Mucosa of descending colon (tissue), 3 donors: ENCODE measurements at places on chromosomes 16 and 17.

GRCh38 chr17:79441356-79442160, 169.3 kb downstream of the RBFOX3 start:
- DNase-seq: no peak

DNA sequence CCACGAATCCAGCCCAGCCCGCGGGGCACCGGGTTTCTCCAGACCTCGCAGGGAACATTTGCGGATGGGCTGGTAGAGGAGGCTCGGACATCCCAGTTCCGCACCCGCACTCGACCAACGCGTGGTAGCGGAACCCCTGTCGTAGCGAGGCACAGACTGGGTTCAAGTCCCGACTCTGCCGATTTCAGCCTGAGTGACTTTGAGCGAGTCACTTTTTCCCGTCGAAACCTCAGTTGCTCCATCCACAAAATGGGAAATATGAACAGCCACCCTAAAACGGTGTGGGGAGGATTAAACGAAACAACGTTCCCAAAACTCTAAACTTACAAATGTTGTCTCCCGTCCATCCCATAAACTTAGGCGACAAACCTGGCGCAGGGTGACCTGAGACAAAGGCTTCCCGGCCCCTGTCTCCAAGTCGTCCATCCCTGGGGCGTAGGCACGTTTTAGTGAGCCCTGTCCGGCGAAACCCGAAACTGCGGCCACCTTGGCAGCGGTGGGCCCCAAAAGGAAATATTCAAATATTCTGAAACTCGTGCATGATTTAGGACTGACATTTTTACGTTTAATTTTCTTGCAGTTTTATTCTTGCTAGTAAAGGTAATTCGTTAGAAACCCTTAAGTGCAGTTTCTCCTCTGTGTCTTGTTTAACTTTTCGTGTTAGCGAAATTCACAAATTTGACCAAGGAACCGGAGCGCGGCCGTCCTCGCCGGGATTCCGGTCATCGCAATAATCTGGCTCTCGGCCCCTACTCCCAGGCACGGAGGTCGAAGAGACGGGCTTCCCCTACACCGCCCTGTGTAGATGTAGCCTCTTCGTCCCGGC, 1.9 kb upstream of the MLLT6 start:
- peak; percentile 55 for DNase-seq

DNA sequence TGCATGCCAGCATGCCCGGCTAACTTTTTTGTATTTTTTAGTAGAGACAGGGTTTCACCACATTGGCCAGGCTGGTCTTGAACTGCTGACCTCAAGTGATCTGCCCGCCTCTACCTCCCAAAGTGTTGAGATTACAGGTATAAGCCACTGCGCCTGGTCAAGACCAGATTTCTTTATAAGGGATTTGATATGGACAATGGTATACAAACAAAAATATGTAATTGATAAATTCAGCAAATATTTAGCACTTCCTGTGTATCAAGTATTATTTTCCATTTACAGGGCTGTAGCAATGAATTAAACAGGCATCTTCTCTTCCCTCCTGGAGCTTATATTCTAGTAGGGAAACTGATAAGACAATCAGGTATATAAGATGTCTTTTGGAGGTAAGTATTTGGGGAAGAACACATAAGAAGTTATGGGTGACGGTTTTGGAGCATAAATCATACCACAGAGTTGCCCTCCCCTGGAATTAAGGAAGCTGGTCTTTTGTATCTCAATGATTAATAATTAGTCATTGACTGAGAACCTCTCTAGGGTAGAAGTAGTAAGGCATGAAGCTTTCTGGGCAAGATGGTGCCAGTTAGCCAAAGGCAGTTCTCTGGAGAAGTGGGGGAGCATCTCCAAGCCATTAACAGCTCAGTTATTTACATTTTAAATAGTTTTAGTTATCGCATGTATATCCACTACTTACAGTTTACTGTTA, 35.8 kb downstream of the TANC2 start:
- DNase-seq: no peak

DNA sequence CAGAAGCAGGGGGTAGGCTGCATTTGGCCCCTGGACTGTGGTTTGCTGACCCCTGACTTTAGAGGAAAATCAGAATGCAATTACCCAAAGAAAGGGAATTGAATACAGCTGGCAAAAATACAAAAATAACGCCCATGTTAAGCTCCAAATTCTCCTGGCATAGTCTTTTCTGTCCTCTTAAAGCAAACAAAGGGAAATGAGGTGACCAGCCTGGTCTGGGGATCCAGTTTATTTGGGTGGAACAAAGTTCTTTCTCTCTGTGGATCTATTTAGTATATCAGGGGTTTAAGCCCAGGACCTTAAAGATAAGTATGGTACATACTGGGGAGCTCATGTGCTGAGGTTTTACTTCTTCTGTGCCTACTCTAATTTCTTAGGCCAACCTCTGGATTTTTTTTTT, 23.5 kb downstream of the DNAJA2 start:
- no peak for DNase-seq

DNA sequence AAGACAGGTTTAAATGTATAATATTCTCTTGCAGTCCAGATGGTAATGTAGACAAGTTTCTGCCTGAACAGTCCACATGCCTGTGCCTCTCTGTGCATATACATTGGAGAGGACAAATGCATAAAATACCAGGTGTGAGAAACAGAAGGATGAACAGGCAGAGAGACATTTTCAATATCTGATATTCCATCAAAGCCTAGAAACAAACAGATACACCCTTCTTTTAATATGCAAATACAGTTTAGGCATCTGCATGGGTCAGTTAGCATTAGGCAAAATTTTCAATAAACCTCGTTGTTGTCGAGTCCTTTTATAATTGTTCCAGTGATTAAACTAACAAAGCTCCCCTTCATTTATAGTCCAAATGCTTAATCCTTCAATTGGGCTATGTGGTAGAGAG, 897 bp downstream of the OMG start:
- DNase-seq: no peak

DNA sequence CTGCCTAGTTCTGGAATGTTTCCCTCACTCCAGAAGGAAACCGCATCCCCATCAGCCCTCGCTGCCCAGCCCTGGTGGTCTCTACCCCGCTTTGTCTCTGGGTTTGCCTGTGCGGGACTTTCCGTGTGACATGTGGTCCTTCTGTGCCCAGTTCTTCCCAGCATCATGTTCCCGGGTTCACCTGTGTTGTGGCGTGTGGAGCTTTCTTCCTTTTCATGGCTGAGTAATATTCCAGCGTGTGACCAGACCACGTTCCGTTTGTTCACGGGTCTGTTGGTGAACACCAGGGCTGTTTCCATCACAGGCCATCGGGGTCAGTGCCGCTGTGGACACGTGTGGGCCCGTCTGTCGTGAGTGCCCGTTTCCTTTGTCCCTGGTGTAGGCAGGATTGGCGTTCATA, 32.1 kb downstream of the CACNA1H start:
- DNase-seq: no peak

GRCh38 chr17:364766-365165, 12.2 kb upstream of the RPH3AL start:
- no peak for DNase-seq
